ENCODE measurements at places on chromosomes 4 and X.

- DNase-seq: no peak
Observed at GRCh38 chr4:89558147-89558546, 250.5 kb upstream of the GPRIN3 start.

GRCh38 chr4:167102475-167102874 is 131.8 kb downstream of the SPOCK3 start:
- DNase-seq: no peak

- no peak for DNase-seq
Observed at GRCh38 chr4:60187428-60187827, 1012.7 kb upstream of the ADGRL3 start.

DNA sequence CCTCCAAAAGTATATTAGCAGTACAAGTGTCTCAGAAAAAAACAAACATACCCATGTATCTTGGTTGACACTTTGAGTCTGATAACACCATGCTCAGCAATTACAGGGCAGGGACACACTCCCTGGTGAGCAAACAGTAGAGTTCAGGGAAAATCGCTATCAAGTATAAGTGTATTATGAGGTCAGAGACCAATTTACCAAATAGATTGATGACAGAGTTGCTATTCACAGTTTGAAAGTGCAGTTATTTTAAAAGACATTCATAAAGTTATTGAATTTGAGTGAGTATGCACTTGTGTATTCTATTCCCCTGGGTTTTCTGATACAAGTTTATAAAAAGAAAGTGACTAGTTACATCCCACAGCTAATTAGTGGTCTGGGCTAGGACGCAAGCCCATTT is 10.2 kb upstream of the LONRF3 start:
- DNase-seq: no peak

DNA sequence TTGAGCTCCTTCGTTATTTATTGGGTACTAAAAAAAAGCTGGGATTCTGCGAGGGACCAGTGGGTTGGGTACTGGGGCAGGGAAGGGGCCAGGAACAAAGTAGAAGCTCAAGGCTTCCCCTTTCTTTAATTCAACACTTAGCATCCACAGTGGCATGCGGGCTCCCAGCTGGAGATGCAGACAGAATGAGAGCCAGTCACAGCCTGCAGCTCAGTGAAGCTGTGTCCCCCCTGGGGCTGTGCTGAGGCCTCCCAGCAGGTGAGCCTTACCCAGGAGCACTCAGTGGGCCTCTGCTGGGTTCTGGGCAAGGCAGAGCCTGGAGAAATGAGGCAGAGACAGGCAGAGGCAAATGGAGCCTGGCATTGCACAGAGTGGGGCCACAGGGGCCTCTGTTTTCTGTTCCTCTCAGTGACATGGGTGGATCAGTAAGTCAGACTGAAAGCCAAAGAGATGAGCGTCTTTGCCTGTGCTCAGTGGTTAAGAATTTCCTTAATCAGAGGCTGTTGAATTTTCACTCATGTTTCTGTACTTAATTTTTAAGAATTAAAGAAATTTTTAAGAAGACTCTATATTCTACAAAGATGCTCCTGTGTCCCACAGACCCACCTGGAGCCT is 181.4 kb upstream of the RBPJ start:
- DNase-seq: no peak

- DNase-seq: no peak
Observed at GRCh38 chrX:23797371-23798128, 14.6 kb downstream of the SAT1 start.

- DNase-seq: no peak
Observed at GRCh38 chrX:41553688-41554087, 106.5 kb downstream of the NYX start.

DNA sequence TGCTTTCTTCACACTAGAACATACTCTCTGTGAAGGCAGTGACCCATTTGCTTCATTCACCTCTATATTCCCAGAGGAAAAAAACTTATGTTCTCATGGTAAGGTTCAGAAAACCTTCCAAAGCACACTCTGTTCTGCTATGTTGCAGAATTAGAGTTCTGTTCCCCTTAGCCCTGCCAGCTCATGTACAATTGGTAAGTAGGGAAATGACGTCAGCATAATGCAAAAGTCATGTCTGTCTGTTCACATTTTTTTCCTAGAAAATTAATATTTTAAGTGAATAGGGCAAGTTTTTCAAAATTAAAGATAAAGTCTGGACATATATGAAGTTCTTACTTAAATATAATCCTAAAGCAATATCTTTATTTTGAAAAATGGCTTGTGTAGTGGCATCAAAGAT is 443.6 kb downstream of the GALNTL6 start:
- no peak for DNase-seq

- DNase-seq: no peak
Observed at GRCh38 chr4:19693936-19694570, 557.7 kb upstream of the SLIT2 start.
